ENCODE measurements at places on chromosomes 2 and 18. TPM values are rescaled to one million over a fixed set of nuclear protein-coding genes. Genes with fewer than 3 reads are reported as not detected.
A peak's percentile ranks its signal among the peaks of the same experiment; 100 is the strongest.

Gene GBX2
- polyA plus RNA-seq, result 0.54 TPM

Gene NR4A2
- polyA plus RNA-seq, result 2.6 TPM

Gene CRACDL
- 2.8 TPM for polyA plus RNA-seq

Gene CDH7
- 20.3 TPM for polyA plus RNA-seq

DNA sequence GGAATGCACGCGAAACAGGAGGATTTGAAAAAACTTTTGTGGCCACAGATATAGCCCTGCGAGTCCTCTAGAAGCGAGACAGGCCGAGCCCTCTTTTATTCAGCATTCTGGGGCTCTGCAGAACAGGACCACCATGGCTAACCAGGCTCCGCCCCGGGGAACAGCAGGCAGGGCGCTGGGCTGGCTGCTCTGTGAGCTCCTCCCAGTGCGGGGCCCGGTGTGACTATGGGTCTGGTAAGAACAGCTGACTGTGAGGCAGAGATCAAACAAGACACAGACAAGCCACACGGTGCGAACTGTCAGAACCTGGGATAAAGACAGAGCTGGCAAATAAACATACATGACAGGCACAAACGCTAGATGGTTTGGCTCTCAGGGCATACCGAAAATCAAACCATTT, 15.5 kb downstream of the PXDN start:
- DNase-seq, result no peak

- no peak for DNase-seq
Measured at GRCh38 chr18:76588601-76589226, 93.7 kb upstream of the ZNF516 start.

- DNase-seq, result no peak
Measured at GRCh38 chr2:15932394-15933183, 7.8 kb upstream of the MYCN start.

DNA sequence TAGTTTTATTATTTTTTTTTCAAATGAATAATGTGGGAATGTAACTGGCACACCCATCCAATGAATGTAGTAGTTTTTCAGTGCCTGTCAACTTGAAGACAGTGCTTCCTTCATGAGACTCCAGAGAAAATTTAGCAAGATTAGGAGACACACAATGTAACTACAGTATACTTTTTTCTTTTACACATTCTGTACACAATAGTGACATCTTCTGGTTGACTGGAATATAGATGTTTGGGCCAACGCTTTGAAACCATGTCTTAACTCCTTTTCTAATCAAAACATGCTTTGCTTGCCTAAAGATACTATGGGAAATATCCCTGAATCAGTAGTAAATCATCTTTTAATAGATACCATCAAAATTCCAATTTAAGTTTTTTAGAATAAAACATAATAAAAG, 229.5 kb upstream of the ZC3H15 start:
- peak; percentile 36 for DNase-seq

DNA sequence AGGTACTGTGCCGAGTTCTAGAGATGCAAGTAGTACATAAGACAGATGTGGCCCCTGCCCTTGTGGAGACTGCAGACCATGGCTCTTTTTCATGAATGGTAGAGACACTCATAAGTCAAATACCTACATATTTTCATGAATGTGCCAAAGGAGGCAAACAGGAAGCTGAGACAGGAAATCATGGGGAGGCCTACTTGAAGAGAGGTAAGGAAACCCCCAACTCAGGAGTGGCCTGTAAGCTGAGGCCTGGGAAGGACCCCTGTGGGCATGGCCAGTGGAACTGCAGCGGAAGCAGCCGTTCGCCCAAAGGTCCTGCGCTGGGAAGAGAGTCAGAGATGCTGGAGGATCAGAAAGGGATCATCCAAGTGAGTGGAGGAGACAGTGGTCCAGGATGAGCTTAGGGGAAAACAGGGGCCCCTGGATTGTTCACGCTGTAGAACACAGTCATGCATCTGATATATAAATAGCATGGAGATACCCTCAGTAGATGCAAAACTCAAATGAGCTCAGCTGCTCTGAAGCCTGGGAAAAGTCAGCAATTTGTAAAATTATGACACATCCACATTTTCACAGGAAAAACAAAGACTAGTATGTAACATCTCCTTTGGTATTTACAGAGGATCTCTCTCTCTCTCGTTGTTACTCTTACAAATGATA, 228.9 kb downstream of the NEDD4L start:
- DNase-seq, result no peak

- DNase-seq, result no peak
Measured at GRCh38 chr2:134739879-134740301, 21.1 kb upstream of the TMEM163 start.

DNA sequence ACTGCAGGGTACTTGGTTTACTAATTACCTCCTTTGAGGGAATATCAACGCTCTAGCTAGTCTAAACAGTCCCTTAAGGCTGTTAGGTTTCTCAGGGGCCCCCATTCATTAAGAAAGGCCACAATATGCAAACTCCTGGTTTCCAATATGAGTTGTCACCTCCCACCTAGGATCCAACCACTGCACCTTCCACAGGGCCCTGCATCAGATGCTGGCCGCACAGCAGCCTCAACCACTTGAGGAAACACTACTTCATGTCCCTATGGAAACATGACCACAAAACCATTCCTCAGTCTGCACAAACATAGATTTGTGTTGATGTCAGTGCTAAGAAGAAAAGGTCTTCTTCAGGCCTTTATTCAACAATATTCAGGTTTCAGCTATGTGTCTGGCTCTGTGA, 40.9 kb downstream of the STAT4 start:
- DNase-seq, result no peak

GRCh38 chr18:76489081-76489480, 6.0 kb downstream of the ZNF516 start:
- no peak for DNase-seq

DNA sequence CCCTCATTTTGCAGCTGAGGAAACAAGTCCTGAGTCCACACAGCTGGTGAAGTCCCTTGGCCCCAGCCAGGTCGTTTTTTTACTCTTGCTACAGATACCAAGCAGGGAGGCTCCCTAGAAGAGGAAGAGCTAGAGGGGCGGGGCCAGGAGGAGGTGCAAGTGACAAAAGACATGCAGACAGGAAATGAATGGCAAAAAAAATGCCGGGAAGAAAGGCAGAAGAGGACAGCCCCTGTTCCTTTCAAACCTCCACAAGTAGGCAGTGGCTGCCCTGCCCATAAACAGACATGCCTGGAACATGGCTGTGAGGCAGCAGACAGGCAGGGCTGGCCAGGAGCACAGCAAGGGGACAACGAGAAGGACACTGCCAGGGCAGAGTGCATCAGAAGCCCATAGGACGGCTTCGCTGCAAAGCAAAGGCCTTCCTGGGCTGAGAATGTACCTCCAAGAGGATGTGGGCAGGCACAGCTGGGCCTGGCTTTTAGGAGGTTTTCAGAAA, 108.7 kb downstream of the ZBTB7C start:
- no peak for DNase-seq

DNA sequence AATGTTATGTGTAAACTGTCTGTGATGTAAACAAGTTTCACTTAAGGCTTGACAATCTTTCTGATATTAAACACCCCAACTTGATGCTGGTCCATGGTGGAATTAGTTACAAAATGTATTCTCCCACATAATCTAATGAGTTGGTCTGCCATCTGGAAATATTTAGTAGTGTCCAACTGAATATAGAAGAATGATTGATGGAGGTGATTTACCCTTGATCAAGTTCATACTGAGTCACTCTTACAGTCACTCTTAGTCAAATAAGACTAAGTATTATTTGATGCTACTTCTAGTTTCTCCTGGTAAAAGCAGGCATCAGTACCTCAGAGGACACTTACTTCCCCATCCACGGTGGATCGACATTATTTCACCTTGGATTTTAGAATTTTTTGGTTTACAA, 198.1 kb downstream of the SATB2 start:
- no peak for DNase-seq

DNA sequence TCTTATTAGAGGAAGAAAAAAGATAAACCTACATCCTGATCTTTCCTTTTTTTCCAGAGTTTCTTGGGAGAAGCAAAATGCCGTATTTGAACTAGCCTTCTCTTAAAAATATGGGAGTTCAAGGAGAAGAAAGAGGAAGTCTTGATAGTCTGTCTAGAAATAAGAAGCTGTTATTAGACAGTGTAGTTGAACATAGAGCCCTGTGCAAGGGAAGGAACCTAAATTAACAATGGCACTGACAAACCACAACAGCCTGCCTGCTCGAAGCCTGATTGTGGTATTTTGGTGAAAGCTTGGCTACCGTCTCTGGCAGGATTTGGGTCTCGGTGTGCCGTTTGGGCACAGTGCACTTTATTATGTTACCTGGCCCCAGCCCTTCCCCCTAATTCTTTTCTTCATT, 17.1 kb downstream of the SMARCAL1 start:
- no peak for DNase-seq

GRCh38 chr2:107027205-107027604, 141.2 kb upstream of the ST6GAL2 start:
- DNase-seq, result no peak

DNA sequence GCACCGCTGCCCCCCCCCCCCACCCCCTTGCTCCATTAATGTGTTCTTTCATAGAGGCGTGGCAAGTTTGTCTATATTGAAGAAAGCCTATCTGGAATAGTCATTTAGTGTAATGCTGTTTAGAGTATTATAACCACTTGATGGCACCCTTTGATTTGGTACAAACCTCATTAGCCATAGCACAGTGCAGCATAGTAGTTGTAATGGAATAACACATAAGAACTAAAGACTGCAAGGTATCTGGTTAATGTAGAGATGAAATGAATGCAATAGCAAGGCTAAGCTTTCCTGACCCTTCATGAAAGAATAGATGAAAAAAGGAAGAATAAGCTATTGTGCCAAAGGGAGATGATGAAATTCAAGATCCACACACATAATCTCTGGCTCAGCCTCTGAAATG, 81.9 kb downstream of the EHBP1 start:
- no peak for DNase-seq

DNA sequence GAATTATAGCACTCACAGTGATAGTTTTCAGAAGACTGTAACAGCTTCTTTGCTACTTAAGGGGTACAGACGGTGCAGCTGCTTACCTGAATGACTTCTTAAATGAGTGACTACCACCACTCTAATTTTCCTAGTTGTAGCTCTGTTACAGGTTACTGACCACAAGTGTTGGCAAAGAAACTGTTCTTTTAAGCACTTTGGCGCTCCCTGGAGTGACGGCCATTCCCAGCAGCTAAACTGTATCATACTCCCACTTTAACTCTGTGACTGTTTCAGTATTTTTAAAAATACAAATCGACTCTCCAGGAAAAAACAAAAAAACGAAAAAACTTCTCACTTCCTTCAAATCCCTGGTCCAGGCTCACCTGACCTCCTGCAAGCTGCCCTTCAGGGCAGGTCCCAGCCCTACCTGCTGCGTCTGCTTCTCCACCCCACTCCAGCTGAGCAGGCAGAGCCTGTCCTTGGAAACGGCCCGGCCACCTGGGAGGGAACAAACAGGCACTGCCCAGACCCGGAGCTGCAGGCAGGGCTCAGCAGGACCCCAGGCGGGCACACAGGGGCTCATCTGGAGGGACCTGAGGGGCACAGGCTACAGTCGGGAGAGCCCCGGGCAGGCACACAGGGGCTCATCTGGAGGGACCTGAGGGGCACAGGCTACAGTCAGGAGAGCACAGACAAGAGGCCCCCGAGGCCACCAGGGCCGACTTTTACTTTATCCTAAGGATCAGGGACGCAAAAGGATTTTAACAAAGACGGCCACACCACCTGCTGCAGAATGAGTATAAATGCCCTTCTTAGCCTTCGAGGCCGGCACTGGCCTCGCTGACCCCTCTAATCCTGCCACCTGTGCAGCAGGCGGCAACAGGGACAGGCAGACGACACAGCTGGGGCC, 24.5 kb downstream of the SLC66A2 start:
- DNase-seq, result no peak

DNA sequence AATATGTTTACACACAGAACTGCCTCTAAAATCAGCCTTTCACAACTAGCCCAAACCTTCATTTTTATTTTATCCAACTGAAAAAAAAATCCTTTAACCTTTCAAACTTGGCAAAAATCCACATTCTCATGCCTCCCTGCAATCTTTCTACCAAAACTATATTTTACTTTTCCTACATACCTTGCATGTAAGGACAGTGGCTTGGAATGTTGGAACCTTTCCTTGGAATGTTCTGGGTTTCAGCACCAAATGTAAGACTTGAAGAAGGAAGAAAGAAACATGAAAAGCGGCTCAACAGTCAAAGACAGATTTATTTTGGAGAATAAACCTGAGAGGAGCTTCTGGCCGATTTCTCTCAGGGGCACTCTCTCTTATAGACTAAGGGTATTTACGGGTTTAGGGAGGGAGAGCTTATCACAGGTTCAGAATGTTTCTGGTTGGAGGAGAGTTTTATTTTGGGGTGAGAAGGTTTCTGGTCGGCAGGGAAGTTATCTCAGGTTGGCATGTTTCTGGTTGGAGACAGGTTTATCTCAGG, 79.7 kb downstream of the RRM2 start:
- no peak for DNase-seq

- DNase-seq, result no peak
Measured at GRCh38 chr18:10210057-10210633, 244.3 kb upstream of the APCDD1 start.
